ENCODE measurements at places on chromosomes 16 and 17.
A peak's percentile ranks its signal among the peaks of the same experiment; 100 is the strongest.

DNA sequence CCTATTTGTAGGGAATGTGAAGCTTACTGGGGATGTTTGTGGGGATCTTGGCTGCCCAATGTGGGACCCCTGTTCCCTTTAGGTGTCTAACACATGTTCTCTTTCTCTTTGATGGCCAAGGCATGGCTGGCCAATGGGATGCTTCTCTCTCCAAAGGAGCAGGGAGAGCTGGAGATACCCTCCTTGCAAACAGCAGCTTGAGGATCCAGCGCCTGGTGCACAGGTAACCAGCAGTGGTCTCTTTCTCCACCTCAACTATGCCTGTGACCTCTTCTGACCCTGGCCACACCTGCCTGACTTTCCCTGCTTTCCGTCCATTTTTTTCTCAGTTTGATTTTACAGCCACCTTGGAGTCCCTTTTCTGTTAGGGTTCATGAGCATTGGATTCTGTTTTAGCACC is 16.8 kb upstream of the NKD1 start:
- DNase-seq = no peak

DNA sequence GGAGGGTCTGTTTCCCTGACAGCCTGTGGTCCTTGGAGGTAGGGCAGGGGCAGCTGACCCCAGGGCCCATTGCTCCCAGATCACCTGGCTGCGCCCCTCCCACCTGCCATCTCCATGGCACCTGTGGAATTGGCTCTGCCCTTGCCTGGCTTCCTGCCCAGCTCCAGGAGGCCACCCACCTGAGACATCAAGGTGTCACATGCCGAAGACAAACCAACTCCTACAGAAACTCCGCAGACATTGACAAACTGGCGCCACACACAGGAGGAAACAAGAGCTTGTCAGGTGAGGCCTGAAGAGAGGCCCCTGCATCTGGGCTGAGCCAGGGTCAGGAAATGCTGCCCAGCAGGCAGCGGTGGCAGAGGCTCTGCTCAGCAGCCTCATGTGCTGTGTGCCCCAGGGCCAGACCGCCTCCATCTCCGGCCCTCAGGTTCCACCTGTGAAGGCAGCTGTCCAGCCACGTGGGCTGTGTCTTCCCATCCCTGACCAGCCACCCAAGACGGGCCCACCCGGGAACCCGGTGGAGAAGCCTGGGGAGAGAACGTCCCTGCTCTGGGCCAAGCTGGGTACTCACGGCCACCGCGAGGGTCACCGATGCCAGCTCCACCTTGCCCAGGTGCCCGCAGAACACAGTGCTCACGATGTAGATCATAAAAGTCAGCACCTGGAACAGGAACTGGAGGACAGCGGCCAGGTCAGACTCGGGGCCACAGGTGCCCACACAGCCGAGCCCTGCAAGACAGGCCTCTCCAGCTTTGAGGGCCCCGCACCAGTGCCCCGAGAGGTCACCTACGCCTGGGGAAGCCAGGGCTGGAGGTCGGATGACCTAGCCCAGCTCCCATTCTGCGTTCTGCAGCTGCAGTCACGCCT is 1.6 kb downstream of the SLC47A2 start:
- no peak for DNase-seq

DNA sequence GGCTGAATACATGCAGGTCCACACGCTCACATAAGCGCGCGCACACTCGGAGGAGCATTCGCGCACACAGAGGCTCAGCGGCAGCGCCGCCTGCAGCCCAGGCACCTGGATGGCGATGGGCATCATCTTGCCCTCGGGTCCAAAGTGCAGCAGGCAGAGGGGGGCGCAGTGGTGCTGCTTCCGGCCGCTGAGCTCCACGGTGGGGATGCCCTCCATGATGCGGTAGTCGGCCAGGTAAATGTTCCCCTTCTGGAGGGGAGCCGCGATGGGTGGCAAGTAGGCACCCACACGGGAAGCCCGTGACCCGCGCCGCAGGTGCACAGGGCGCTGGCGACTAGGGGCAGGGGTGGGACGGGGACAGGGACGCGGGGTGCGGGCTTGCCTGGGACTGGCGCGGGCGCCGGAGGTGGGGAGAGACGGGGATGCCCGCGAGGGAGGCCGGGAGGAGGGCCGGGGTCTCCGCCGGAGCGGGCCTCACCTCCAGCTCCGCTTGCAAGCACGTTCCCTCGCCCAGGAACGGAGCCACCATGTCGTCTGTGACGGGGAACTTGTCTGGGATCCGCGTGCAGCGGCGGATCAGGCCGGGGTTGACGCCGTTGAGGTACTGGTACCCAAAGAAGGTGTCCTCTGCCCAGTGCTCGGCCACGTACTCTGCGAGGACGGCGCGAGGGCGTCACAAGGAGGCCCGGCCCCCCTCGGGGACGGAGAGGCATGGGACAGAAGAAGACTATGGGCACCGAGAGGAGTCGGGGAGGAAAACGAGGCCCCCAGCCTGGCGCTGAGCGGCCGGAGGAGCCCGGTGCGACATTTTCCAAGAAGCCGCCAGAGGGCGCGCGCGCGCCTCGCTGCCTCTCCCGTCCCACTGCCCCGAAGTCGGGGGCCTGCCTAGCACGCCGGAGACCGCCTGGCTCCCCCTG is 8.0 kb downstream of the ALOX12B start:
- DNase-seq = peak; percentile 30

- DNase-seq = peak; percentile 16
Observed at GRCh38 chr17:49565948-49566491, 9.7 kb upstream of the NXPH3 start.

DNA sequence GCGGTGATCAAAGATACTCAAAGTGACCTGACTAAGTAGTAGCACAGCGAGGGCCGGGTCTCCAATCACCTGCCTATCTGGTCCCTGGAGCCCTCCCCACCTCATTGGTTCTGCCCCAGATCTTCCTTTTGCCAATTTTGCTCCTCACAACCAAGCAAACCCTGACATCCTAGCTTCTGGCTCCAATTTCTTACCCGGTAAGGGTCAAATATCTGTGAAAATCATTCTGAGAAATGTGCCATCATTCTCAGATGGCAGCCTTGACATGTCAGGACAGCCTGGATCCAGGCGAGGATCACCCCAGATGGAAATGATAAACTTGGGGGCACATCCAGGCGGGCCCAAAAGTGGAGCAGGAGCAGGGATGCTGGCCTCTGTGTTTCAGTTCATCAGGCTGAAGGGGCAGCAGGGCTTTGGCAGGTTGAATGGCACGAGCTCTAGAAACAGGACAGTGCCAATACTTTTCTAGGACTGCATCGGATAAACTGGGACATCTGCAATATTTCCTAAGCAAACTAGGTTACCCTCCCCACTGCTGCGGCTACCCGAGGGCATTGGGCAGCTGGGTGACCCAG is 83.9 kb downstream of the SHISA6 start:
- DNase-seq = no peak

DNA sequence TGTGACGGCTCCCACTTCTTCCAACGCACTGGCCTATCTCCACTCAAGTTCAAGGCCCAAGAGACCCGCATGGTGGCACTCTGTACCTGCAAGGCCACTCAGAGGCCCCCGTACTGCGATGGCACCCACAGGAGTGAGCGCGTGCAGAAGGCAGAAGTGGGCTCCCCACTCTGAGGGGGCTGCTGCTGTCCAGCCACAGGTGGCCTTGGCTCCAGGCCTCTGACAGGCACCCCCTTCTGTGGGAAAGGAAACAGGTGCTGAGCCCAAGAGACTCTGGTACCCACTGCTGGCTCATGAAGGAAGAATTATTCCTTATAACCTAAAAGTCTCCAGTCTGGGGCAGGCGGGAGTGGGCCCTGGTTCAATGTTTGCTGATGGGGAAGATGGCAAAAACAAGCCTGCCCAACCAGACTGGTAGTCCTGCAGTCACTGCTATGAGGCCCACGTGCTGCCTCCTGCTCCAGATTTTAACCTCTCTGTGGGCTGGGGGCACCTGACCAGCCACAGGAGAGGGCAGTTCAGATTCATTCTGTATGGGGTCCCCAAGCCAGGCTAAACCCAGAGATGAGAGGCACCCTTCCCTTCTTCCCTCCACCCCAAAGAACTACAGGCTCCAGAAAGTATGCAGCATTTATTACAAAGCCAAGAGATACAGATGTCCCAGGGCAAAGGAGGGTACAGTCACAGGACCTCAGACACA is 3.3 kb downstream of the CISD3 start:
- DNase-seq = no peak
